Spinal cord (tissue), 10 donors: ENCODE measurements at places on chromosomes 16 and 17. TPM values are rescaled to one million over a fixed set of nuclear protein-coding genes. Genes with fewer than 3 reads are reported as not detected.

- no peaks in the 10 kb centered on the region for H3K36me3 ChIP-seq
- no peaks in the 10 kb centered on the region for H3K27me3 ChIP-seq
- H3K4me1 ChIP-seq: no peaks in the 10 kb centered on the region
- H3K4me3 ChIP-seq: no peak overlapping the region
- no peak overlapping the region for H3K27ac ChIP-seq
Measured at GRCh38 chr16:23803591-23804123, 32.1 kb upstream of the PRKCB start.

DNA sequence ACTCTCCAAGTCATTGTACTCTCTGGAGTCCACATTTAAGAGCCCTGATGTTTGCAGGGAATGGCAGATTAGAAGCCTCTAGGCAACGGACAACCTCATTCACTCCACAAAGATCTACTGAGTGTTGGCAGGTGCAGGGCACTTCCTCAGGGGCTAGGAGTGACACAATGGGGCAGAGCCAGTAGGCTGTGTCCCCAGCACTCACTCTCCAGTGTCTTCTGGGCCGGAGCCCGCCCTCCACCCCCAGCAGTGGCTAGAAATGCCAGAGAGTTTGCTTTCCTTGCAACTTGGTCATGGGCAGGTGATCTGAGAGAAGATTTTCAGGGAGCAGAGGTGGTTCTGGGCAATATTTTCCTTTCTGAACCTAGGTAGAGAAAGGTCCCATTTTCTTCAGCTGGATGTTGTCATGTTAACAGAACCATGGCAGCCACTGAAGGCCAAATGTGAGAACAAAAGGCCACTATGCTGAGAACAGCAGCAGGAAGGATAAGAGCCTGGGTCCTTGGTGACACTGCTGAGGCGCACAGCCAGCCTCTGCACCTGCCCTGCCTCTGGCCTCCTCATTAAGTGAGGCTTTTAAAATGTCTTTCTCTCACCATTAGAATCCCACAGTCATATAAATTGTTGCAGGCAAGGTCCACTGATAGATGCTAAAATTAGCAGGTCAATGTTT is 96.2 kb downstream of the USP31 start:
- H3K27me3 ChIP-seq: no peaks in the 10 kb centered on the region
- no peak overlapping the region for H3K4me3 ChIP-seq
- H3K36me3 ChIP-seq: no peaks in the 10 kb centered on the region
- no peak for DNase-seq

- no peak overlapping the region for H3K27ac ChIP-seq
- no peak overlapping the region for H3K4me3 ChIP-seq
- no peaks in the 10 kb centered on the region for H3K27me3 ChIP-seq
- H3K36me3 ChIP-seq: peaks cover 51% of the 10 kb centered on the region
- no peak for DNase-seq
- peaks cover 5% of the 10 kb centered on the region for H3K4me1 ChIP-seq
Measured at GRCh38 chr17:82917699-82918345, 78.0 kb upstream of the ZNF750 start.

GRCh38 chr17:45248132-45248957 is 13.5 kb downstream of the SPATA32 start:
- peaks cover 31% of the 10 kb centered on the region for H3K4me1 ChIP-seq
- no peak overlapping the region for H3K27ac ChIP-seq
- DNase-seq: peak; percentile 48
- H3K27me3 ChIP-seq: peaks cover 19% of the 10 kb centered on the region
- peaks cover 36% of the 10 kb centered on the region for H3K36me3 ChIP-seq

- H3K4me1 ChIP-seq: no peaks in the 10 kb centered on the region
- H3K27ac ChIP-seq: no peak overlapping the region
- peak; percentile 55 for DNase-seq
Measured at GRCh38 chr17:68771867-68772515, 170.8 kb upstream of the FAM20A start.

DNA sequence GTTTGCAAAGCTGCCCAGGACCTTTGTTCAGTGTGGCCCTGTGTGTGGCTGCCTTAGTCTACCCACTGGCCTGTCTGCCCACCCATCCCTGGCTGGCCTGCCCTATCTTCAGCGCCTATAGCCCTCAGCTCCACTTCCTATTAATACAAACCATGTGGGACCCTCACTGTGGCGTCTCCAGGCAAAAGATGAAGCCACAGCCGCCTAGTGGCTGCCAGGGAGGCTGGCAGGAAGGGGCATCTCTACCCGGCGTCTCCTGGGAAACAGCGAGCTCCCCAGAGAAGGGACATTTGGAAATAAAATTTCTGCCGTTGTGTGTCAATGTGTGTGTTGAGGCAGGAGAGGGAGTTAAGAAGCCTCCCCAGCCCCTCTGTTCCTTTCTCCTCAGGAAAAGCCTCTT is 31.5 kb downstream of the NEUROD2 start:
- DNase-seq: no peak
- H3K27ac ChIP-seq: no peak overlapping the region
- H3K4me3 ChIP-seq: no peak overlapping the region
- H3K36me3 ChIP-seq: no peaks in the 10 kb centered on the region
- peaks cover 45% of the 10 kb centered on the region for H3K4me1 ChIP-seq

- no peak for DNase-seq
- peaks cover 26% of the 10 kb centered on the region for H3K36me3 ChIP-seq
- H3K27ac ChIP-seq: no peak overlapping the region
- no peaks in the 10 kb centered on the region for H3K27me3 ChIP-seq
Measured at GRCh38 chr17:19321481-19322128, 40.9 kb downstream of the B9D1 start.

DNA sequence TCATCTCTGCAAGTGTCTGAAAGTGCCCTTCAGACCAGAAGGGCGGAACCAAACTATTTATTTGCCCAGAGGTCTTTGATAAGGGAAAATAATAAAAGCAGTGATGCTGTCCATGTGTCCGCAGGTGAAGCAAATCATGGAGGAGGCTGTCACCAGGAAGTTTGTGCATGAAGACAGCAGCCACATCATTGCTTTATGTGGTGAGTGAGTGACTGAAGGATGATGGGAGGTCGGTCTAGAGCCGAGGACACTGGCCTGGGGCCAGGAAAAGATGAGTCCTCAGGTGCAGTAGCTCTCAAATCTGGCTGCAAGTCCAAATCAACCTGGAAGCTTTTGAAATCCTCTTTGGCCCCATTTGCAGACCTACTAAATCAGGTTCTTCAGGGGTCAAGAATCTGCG is 6.1 kb downstream of the SGSM2 start:
- no peak overlapping the region for H3K27ac ChIP-seq
- H3K27me3 ChIP-seq: no peaks in the 10 kb centered on the region
- DNase-seq: no peak
- H3K4me1 ChIP-seq: peaks cover 29% of the 10 kb centered on the region
- H3K36me3 ChIP-seq: peaks cover 48% of the 10 kb centered on the region

GRCh38 chr17:64781810-64782555 is 119.9 kb upstream of the SMURF2 start:
- H3K4me1 ChIP-seq: peaks cover 45% of the 10 kb centered on the region
- H3K4me3 ChIP-seq: no peak overlapping the region
- DNase-seq: no peak
- peaks cover 60% of the 10 kb centered on the region for H3K27me3 ChIP-seq
- peaks cover 63% of the 10 kb centered on the region for H3K36me3 ChIP-seq

DNA sequence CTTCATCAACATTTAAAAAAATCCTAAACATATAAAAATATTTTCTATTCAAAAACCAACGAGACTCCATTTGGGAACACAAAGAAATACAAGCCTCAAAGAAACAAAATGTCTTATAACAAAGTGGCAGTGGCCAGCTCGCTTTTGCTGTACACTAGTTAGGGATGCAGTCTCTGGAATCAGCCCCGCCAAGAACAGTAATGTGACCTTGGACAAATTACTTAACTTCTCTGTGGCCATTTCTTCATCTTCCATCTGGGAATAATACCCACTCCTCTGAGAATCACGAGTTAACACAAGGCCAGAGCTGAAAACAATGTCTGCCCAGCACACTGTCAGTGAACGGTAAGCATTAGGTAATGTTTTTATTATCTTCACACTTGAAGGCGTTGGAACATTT is 5.6 kb downstream of the STAT5B start:
- H3K4me1 ChIP-seq: no peaks in the 10 kb centered on the region
- no peak overlapping the region for H3K27ac ChIP-seq
- H3K4me3 ChIP-seq: no peak overlapping the region
- DNase-seq: no peak

- peaks cover 77% of the 10 kb centered on the region for H3K36me3 ChIP-seq
- H3K27me3 ChIP-seq: no peaks in the 10 kb centered on the region
- DNase-seq: no peak
- H3K4me1 ChIP-seq: peaks cover 21% of the 10 kb centered on the region
- H3K27ac ChIP-seq: peak overlapping the region; percentile 15
- no peak overlapping the region for H3K4me3 ChIP-seq
Measured at GRCh38 chr16:66523861-66524354, 26.0 kb downstream of the TK2 start.

- H3K27me3 ChIP-seq: no peaks in the 10 kb centered on the region
- peaks cover 45% of the 10 kb centered on the region for H3K36me3 ChIP-seq
- H3K4me3 ChIP-seq: no peak overlapping the region
- H3K27ac ChIP-seq: no peak overlapping the region
- peaks cover 4% of the 10 kb centered on the region for H3K4me1 ChIP-seq
Measured at GRCh38 chr16:2948807-2949704, 15.0 kb upstream of the KREMEN2 start.

DNA sequence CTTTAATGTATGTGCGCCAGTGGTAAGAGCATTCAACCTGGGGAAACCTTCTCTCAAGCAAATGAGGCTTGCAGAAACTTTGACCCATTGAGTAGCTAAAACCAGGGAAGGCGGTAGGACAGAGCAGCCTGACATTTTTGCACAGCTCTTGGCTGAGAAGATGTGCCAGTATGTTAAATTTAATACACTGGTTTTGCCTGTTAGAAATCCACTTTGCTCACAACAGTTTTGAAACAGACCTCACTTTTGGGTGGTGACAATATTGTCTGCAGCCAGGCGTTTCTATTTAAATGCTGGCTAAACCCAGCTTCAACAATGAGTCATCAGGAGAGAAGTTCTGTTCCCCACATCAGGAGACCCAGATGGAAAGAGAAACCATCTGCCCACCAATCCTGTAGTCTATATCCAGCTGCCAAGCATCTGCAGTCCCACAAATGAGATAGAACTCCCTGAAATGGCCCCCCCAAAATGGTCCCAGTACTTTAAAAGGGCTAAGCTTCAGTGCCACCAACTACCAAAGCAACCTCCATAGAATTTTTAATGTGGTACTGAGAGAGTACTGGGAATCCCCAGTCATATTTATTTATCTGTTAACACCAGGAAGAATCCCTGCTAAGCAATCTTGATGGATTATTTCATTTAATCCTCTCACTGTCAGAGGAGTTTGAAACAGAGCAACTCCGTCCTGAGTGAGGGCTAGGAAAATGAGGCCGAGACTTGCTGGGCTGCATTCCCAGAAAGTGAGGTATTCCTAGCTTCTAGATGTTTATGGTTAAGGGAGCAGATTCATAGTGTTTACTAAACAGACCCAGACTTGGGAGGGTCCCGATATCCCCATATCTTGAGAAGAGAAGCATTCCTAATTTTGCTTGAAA is 29.0 kb upstream of the CLEC3A start:
- no peak overlapping the region for H3K4me3 ChIP-seq
- no peak for DNase-seq
- H3K27me3 ChIP-seq: no peaks in the 10 kb centered on the region
- no peaks in the 10 kb centered on the region for H3K36me3 ChIP-seq
- peak overlapping the region; percentile 61 for H3K27ac ChIP-seq
- H3K4me1 ChIP-seq: no peaks in the 10 kb centered on the region

DNA sequence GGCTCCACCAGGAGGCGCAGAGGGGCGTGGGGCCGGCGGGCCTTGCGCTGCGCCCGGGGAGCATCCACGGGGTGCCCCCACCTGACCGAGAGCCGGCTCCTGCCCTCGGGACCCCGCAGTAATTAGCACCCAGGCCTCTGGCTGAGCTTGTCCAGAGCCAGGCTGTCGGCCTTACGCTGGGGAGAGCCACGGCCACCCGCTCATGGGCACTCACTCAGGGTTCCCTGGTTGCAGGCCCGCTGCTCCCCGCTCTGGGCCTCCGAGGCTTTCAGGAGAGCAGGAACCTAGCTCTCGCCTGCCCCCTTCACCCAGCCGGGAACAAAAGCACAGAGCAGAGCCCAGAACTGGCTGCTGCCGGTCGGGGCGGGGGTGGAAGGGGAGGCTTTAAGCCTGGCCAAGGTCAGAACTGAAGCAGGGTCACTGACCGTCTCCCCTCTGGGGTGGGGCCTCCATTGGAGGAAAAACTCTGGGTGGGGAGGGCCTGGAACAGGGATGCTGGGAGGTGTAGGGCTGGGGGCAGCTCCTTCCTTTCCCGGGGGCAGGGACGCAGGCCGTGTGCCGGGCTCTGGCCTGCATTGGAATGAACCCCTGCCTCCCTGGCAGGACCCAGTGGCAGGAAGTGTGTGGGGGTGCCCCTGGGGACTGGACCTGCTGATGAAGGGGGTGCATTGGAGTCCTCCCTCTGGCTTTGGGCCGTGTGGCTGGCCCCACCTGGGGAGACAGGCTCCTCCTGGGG is 12.3 kb downstream of the GLIS2 start:
- H3K4me1 ChIP-seq: peaks cover 60% of the 10 kb centered on the region
- H3K27me3 ChIP-seq: no peaks in the 10 kb centered on the region
- H3K4me3 ChIP-seq: peak overlapping the region; percentile 21
- DNase-seq: no peak
- peak overlapping the region; percentile 83 for H3K27ac ChIP-seq
- peaks cover 38% of the 10 kb centered on the region for H3K36me3 ChIP-seq

GRCh38 chr17:57556977-57557376 is 188.1 kb downstream of the CCDC182 start:
- H3K36me3 ChIP-seq: peaks cover 8% of the 10 kb centered on the region
- peak overlapping the region; percentile 72 for H3K27ac ChIP-seq
- no peak overlapping the region for H3K4me3 ChIP-seq
- H3K4me1 ChIP-seq: peaks cover 88% of the 10 kb centered on the region

DNA sequence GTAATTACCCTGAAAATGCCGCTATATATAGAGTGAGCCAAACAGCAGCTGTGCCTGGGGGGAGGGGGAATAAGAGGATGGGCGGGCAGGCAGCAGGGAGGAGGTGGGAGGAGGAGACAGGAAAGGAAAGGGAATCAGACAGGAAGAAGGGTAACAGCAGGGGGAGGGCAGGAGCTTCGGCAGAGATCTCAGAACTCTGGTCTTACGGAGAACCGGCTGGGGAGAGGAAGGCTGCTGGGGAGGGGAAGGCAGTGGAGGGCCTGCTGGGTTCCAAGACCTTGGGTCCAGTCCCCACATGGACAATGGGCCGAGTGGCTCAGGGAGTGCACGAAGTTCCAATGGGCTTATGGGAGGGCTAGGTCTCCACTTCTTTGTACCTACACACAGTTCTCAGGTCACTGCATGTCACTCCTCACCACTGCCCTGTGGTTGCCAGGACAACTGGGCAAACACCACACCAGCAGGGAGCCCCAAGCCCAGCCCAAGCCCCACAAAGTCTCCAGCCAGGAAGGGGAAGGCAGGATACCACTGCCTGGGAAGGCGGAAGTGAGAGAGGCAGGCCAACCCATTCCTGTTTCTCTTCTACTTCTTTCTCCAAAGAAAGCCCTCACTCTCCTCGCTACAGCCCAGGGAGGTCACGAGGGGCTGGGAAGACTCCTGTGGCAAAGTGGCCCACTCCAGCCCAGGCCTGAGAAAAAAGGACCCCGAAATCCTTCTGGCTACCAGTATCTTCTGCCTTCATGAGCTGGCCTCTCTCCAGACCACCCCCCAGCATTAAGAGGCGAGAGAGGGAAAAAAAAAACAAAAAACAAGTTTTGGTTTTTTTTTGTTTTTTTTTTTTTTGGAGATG is 25.3 kb downstream of the G6PC3 start:
- DNase-seq: peak; percentile 59
- peaks cover 68% of the 10 kb centered on the region for H3K4me1 ChIP-seq
- H3K4me3 ChIP-seq: peak overlapping the region; percentile 29
- H3K27ac ChIP-seq: peak overlapping the region; percentile 89
- H3K27me3 ChIP-seq: no peaks in the 10 kb centered on the region

Gene CSH2
- total RNA-seq: 7.2 TPM

Gene DRC3
- total RNA-seq: 19.9 TPM

Gene CDC27
- total RNA-seq: 121 TPM

Gene ARHGAP23
- total RNA-seq: 52.6 TPM

Gene FSCN2
- total RNA-seq: 1.7 TPM

Gene VPS35
- 111 TPM for total RNA-seq

Gene NEK8
- 3.0 TPM for total RNA-seq

Gene C17orf78
- total RNA-seq: not detected

Gene PLXDC1
- total RNA-seq: 12.6 TPM

Gene FOXC2
- 17.5 TPM for total RNA-seq
